Activated B cell treated with CpG ODN at 0.5 μM for 24 hours (primary cell): ENCODE measurements at places on chromosomes 5 and 9. TPM values are rescaled to one million over a fixed set of nuclear protein-coding genes. Genes with fewer than 3 reads are reported as not detected.

ECSCR gene
- total RNA-seq = not detected in 2 replicates

KIF12 gene
- total RNA-seq = not detected in 2 replicates

SFXN1 gene
- total RNA-seq = 40.2 and 46.9 TPM in 2 replicates

C5orf52 gene
- total RNA-seq = not detected in 2 replicates

CDC20B gene
- total RNA-seq = not detected in 2 replicates

PLAC8L1 gene
- 0.37 and 0.78 TPM in 2 replicates for total RNA-seq

NUTM2G gene
- not detected in 2 replicates for total RNA-seq

LECT2 gene
- total RNA-seq = not detected in 2 replicates

GRAMD2B gene
- 4.9 and 5.9 TPM in 2 replicates for total RNA-seq

BAAT gene
- not detected in 2 replicates for total RNA-seq

FNIP1 gene
- total RNA-seq = 29.8 and 34.0 TPM in 2 replicates

CCDC183 gene
- not detected in 2 replicates for total RNA-seq

DNA sequence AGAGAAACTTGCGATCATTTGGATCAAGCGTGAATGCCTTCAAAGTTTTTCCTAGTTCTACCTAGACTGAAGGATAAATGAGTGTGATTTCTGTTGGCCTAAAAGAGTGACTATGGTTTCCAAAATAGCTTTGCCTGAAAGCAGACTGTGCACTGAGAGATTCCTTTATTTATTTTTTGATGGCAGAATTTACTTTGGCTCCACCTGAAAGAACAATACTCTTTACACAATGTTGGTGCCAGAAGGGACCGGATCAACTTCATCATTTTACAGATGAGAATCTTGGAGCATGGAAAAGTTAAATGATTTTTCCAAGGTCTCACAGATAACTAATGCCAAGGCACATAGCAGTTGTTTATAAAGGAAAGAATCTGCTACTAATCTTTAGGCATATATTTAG, 199.6 kb downstream of the KCTD16 start:
- no peak for DNase-seq

DNA sequence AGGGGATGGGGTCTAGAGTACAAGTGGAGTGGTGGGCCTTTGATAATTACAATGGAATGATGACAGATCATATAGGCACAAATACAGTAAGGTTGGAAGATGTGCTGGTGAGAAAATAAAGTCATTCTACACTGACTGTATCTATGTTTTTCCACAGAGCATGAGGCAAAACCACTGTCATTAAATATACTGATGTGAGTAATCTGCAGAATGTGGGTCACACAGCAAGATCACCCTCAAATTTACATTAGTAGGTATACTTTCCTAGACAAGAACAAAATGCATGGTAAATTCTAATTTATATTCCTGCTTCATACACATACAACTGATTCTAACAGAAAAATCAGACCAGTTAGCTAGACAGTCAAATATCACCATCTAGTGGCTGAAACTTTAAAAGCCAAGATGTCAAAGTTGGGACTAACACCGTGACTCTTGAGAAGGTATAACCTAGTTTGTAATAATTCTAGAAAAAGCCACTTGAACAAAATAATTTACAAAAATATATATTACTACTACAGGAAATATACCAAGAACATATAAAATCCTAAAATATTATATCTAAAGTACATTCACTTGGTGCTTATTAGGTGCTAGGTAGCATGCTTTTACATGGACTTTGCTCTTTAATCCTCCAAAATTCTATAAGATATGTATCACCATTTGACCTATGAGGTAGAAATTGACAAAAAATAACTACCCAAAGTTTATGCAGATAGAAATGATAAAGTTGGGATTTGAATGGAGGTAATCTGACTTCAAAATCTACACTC, 19.5 kb downstream of the TTC33 start:
- DNase-seq = no peak

DNA sequence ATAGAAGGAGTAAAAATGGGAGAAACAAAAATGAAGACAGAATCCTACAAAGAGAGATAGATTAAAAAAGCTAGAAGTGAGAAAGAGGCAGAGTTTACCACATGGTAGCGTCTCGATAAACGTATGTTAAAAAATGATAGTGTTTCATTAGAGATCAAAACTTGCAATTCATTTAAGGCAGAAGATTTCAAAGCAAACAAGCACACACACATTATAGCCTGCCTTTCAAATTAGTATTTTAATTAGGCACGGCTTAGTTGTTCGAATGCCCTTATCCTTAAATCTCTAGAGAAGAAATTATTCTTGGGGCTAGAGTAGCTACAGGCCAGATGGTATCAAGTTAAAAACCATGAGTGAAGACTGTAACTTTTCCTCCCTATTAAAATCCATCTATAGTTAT, 6.0 kb downstream of the STOM start:
- DNase-seq = no peak

DNA sequence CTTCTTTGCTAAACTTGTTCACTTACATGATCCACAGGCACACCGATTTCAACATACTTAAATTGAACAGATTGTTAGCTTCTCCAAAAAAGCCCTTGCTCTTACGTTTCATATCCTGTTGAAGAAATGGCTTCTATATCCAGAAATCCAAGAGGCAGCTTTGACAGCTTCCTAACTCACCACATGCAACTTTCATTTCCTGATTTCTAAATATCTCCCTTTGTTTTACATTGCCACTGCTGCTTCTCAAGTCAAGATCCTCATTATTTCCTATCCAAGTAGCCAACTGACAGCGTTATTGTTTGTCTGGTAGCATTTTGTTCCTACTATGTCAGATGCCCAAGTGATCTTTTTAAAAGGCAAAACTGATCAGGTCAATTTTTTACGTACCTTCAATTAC, 913.2 kb upstream of the TYRP1 start:
- no peak for DNase-seq

GRCh38 chr5:139980765-139981164, 62.3 kb downstream of the NRG2 start:
- DNase-seq = no peak

GRCh38 chr5:133247151-133247709, 195.4 kb downstream of the HSPA4 start:
- no peak for DNase-seq

GRCh38 chr9:12413986-12414385, 279.2 kb upstream of the TYRP1 start:
- DNase-seq = no peak

DNA sequence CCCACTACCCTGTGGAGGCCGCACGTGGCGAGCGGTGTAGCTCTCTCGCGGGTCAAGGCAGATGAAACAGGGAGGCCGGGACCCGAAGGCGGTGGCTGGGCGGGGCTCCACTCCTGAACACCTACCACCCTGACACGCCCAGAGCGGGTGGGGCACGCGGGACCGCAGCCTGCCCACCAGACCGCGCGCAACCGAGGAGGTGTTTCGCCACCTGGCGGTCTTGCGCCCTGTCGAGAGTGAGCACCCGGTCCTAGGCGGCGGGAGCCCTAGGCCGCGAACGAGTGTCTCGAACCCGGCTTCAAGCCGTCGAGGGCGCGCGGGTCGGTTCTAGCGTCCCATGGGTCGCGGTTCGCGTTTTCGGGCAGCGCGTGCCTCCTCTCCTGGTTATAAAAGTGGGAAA, 2.2 kb upstream of the EXOSC3 start:
- no peak for DNase-seq

- no peak for DNase-seq
Observed at GRCh38 chr5:34584165-34584564, 72.0 kb upstream of the RAI14 start.

DNA sequence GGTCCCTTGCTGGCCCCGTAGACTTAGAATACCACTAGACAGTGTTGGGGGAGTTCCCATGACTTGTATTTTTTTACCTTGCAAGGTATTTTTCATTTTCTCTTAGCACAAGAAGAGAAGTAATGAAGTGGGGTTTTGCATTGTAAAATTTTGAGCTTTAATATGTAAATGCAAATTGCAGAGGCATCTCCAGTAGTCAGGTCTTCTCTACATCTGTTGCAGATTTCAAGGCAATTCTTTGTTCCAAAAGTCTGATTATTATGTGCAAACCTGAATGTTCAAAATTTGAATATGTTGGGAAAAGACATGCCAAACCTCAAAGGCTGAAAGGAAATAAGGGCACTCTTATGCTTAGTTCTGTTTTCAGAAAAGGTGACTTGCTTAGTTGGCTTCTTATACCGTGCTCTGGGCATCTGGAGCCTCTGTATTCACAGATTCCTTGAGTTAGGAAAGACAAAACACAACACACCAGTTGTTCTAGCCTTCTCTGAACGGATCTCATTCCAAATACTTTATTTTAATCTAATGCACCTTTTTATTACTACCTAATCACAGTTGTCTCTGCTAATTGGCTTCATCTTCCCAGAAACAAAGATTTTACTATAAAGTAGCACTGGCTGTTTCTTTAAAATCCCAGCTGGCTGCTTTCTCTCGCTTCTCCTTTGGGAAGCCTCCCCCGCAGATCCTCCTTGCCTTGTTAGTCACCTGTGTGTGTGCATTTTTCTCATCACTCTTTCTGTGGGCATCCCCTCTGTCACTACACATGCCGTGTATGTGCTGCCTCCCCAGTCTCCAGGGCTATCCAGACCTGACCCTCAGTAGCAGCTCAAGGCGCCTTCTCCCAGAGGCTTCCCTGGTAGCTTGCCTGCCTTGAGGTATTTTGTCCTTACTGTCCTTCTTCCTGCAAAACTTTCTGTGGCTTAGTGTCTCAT, 138.2 kb downstream of the TLE4 start:
- DNase-seq = no peak

- DNase-seq = no peak
Observed at GRCh38 chr5:176671890-176672747, 24.8 kb downstream of the TSPAN17 start.

GRCh38 chr9:114105236-114105635, 6.1 kb upstream of the KIF12 start:
- DNase-seq = no peak

- no peak for DNase-seq
Observed at GRCh38 chr5:3317051-3317795, 278.4 kb upstream of the IRX1 start.

- DNase-seq = no peak
Observed at GRCh38 chr9:136969150-136969549, 8.2 kb upstream of the PTGDS start.

DNA sequence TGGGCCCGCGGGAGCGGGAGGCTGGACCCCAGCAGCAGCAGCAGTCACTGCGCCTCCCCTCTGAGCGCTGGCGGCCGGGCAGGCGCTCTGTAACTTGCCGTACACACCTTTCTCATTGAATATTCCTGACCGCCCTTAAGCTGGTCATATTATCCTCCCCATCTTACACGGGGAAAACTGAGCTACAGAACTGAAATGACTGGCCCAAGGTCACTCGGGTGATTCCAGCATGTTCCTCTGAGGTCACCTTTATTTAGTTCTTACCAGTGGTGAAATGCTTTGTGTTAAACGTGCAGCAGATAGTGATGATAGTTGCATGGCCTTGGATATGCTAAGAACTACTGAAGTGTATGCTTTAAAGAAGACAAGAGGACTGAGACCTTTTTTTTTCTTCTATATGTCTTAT, 607 bp downstream of the UQCRQ start:
- DNase-seq = no peak

DNA sequence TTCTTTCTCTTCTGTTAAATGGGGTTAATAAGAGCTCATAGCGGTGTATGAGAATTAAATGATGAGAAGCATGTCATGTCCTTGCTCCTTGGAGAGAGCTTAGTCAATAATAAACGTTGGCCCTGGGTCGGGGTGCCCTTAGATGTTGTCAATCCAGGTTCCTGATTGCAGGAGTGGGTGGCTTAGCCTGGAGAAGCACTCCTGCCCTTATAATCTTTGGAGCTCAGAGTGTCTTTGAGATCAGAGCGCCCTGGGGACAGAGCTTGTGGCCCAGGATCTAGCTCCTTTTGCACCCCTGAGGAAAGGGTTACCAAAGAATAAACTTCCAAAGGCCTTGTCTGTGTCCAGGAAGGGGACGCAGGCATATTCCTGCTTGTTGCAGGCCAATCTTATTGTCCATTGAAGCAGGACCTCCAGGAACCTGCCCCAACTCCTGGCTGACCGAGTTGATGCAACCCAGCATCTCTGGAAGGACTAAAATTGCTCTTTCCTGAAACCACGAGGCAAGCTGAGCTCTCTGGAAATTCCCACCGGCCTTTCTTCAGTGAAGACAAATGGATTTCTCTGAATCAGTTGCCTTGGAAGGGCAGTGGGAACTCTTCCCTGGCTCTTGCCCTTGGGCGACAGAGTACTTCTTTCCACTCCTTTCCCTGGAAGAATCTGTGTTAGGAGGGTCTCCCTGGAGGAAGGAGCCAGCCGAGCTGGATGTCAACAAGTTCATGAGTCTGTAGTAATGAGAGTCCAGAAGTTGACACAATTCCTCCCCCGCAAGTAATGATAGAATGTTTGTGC, 6.4 kb upstream of the AMBP start:
- no peak for DNase-seq

DNA sequence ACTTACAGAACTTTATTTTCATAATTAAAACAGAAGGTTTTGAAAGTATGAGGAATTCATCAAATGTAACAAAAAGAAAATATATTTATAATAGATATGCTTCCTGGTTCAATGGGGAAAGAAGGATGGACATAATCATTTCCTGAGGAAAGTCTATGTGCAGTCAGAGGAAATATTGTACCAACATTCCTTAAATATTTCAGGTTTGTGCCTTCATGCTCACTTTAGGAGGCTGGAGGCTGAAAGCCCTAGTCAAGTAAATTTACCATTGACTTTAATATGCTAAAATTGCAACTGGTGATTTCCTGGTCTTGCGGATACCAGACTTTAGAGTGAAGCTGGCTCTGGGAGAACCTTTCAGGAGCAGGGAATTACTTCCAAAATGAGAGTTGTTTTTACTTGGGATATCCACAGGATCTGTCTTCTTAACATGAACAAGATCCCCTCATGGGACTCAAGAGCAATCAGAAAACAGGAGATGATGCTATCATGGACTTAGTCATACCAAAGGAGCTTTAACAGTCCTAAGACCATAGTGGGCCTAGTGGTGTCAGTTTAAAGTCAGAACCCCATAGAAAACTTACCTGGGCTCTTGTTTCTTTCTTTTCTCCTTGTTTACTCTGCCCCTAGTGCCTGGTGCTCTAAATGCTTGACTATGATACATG, 762.8 kb upstream of the GRAMD2B start:
- DNase-seq = no peak

- DNase-seq = no peak
Observed at GRCh38 chr9:128912270-128912853, 8.4 kb upstream of the PHYHD1 start.
